ACHN (cell line): ENCODE measurements at places on chromosomes 4 and X.

DNA sequence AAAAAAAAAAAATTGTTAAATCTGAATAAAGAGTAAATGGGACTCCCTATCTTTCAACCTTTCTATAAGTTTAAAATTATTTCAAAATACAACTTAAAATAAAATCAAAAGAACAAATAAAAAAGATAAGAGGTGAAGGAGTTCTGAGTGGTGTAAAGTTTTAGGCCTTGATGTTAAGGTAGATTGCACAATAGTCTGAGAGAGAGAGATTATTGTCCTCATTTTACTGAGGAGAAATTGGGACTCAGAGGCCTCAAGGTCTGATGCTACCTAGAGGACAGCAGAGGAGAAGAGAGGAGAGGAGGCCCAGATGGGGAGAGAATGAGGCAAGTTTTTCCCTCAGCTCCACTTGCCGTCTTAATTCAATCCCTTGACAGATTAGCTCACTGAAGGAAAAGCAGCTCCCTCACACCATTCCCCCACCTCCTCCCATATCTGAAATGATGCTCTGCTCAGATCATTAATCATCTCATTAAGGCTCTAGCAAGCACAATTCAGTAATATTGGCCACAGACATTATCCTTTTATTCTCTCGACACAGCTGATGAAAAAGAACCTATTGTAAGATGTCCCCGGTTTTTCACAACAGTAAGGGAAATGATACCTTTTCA lies 106.3 kb upstream of the PTPN13 start:
- DNase-seq: no peak

DNA sequence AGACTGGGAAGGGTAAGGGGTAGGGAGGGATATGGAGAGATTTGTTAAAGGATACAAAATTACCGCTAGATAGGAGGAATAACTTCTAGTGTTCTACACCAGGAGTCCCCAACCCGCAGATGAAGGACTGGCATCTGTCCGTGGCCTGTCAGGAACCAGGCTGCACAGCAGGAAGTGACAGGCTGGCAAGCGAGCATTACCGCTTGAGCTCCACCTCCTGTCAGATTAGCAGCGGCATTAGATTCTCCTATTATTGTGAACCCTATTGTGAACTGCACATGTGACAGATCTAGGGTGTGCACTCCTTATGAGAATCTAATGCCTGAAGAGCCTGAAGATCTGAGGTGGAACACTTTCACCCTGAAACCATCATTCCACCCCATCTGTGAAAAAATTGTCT lies 27.9 kb upstream of the BBS7 start:
- no peak for DNase-seq

- DNase-seq: no peak
Observed at GRCh38 chr4:3807822-3808496, 41.8 kb downstream of the ADRA2C start.

- DNase-seq: no peak
Observed at GRCh38 chrX:153638436-153639176, 8.4 kb upstream of the DUSP9 start.

DNA sequence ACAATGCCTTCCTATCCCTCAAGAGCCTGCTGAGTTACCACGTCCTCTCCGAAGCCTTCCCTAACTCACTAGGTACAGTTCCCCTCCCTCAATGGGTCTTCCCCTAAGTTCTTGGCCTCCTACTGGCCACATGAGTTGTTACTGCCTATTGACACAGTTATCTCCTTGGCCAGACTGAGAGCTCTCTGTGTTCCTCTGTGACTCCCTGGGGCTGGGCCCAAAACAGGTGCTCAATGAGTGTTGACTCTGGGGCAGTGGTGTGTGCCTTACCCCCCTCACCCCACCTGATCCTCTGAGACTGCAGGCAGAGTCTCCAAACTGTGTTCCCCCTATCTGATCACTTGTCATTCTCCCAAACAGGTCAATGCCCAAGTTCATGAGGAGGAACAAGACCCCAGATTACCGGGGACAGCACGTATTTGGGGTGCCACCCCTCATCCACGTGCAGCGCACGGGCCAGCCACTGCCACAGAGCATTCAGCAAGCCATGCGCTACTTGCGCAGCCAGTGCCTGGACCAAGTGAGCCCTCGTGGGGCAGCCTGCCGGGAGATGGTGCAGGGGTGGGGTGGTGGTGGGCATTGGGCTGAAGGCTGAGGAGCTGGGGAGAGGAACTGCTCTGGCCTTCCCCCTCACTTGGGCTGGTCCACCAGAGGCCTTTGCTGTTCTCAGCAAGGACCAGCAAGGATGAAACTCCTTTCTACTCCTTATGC lies 72.6 kb downstream of the STARD8 start:
- DNase-seq: no peak

DNA sequence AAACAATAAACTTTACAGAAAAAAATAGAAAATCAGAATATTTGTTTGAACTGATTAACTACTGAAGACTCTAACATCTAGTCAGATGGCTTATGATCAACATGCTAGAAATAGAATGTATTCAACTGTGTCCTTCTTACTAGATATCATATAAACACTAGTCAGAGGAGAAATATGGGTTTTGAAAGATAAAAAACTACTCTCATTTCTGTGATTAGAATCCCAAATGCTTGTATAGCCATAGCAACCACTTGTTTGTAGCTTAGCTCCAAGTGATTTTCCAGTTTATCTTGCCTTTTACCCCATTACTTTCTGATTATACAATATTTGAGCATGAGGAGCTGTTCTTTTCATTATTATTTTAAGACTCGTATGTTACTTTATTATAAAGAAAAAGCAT lies 31.2 kb downstream of the USP38 start:
- no peak for DNase-seq

DNA sequence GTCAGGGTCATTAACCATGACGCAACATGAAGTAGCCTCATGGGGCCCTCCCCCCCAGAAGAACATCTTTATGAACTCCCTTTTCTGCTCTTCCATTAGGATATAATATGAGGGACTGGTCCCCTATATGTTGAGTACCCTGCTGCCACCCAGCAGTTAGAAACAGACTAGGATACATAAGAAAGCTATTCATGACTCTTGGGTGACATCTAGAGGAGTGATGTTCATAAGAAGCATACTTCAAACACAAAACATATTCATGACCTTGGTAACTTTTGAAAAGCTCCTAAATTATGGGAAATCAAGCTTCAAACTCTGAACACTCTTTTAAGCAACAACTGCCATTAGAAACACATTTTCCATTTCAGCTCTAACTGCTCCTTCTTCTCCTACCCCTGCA lies 155.2 kb upstream of the SPIN4 start:
- DNase-seq: peak; percentile 24

DNA sequence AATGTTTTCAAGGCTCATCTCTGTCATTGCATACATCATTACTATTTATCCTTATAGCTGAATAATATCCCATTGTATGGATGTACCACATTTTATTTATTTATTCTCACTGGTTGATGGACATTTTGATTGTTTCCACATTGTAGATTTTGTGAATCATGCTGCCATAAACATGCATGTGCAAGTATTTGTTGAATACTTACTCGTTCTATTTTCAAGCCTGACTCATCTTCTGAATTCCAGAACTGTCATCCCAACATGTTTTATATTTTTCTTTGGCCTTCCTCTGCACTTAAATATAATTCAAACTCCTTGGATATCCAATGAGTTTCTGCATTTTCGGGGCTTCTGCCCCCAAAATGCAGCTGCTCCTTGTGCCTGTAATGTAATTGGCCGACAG lies 77.6 kb downstream of the MXRA5 start:
- DNase-seq: no peak

DNA sequence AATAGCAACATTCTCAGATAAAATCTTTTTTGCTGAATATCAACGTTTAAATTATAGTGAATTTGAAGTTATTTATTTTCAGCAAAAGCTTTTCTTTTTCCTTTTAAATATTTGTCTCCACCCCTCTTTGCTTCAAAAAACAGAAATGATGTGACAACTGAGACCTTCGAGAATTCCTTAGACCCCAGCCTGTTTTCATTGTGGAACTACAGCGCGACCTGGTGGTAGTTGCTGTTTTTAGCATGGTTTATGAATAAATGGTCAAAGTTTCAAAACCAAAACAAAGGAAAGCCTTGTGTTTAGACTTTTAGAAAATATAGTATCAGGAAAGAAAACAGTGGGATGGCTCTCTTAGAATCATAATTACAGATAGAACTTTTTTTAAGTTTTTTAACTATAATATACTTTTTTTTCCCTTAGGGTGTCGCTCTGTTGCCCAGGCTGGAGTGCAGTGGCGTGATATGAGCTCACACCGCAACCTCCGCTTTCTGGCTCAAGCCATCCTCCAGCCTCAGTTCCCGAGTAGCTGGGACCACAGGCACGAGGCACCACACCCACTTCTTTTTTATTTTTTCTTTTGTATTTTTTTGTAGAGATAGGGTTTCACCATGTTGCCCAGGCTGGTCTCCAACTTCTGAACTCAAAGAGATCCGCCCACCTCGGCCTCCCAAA lies 26.8 kb upstream of the TMEM184C start:
- peak; percentile 60 for DNase-seq

GRCh38 chrX:140317462-140317861 lies 187.4 kb downstream of the SOX3 start:
- DNase-seq: no peak

DNA sequence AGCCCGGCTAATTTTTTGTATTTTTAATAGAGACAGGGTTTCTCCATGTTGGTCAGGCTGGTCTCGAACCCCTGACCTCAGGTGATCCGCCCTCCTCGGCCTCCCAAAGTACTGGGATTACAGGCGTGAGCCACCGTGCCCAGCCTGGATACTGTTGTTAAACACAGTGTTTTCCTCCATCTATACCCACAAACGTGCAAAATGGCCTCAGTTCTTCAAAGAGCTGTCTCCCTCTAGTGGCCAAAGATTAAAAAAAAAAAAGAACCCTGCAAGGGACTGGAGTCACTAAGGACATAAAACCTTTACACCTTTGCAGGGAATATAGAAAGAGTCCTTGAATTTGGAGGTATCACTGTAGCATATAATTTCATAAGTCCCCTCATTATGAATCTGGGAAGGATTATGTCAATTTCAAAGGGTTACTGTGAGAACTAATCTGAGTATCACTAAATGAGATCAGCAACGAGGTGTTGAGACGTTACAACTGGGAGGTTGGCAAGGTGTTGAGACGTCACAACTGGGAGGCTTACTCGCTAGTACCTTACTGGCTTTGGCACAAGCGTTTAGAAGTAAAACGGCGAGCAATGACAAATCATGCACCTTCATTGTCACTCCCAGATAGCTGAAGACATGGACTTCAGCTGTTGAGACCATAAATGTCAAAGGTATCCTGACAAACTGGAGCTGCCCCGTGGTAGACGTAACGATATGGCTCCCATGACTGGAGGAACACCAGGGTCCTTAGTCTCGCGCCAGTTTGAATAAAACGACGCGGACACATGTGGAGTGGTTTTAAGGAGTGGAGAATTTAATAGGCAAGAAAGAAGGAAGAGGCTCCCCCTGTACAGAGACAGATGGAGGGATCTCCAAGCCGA lies 33.4 kb upstream of the ENPP6 start:
- peak; percentile 57 for DNase-seq

DNA sequence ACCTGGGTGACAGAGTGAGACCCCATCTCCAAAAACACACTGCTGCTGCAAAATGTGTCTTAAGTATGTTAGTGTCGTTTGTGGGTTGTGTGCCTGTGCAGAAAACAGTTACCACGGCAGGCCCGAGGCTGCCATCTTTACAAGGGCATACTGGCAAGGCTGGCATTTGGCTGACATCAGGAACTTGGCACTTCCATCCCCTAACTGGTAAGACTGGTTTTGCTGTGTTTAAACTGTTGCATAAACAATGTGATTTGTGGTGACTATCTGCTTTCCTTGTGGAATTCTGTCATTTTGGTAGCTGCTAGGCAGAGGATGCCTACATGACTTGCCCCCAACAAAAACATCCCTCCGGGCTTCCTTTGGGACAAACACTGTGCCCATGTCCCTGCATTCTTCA lies 12.3 kb downstream of the LRP2BP start:
- DNase-seq: no peak

DNA sequence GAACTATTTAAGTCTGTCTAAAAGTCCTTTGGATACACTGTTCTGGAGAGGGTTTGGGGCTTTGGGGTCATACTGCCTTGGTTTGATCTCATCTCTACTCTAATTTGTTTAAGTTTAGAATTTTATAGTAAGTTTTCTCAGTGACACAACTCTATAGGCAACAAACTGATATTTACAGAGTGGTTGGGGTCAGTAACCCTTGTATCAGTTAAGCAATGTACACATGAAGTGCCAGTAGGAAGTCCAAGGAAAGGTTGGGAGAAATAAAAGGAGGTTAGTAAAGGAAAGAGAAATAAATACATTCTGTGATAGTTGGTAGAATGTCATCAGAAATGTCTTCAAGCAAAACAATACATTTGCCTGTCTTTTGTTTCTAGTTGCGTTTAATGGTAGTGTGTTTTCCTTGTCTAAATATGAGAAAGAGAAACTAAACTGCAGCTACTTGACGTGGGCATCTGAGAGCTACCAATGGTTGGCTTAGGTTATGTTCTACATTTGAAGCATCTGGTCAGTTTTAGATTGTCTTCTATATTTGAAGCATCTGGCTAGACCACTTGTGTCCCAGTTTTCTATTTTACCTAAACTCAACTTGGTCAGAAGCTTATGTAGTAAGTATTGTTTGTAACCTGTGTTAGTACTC lies 6.9 kb downstream of the ATP7A start:
- DNase-seq: no peak

DNA sequence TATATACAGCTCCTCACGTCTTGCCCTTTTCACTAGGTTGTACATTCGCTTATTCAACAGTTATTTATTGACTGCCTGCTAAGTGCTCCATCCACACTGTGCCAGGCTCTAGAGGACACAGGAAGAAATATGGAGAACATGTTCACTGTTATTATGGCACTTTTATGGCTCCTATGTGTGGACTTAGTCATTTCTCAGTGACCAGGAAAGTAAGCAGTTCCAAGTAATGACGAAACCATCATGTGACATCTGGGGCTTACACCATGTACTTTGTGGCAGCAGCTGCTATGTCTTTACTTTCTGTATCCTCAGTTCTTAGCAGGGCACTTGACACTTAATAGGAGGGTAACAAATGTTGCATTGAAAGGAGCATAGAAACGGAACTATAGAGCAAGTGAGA lies 278.0 kb downstream of the ANK2 start:
- no peak for DNase-seq

DNA sequence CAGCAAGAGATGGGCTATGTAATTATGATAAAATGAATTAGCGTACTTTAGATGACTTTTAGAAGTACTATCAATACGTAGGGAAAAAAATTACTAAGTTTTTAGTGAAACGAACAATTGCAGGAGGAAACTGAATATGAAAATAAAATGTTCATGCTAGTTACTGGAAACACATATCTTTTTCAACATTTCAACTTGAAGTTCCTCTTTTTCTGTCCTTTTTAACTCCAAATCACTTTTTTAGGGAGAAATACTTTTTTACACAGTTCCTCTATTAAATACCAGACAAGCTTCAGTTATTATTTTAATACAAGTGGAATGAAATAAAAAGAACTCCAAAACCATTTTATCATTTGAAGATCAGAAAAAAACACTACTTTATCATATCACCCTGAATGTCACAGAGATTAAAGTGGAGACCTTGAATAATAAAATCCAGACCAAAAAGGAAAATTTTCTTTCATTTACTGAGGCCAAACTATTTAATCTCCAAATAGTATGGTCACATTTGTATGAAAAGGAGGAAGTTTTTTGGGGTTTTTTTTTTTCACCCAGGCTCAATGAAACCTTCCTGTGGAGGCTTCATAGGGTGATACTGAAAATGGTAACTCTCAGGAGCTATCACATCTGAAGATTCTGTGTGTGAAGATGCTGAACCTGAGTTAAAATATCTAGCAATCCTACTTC lies 306.2 kb downstream of the INPP4B start:
- no peak for DNase-seq

- DNase-seq: no peak
Observed at GRCh38 chr4:173511787-173512361, 18.2 kb downstream of the HAND2 start.
